ENCODE measurements at places on chromosomes 7 and 10. TPM values are rescaled to one million over a fixed set of nuclear protein-coding genes. Genes with fewer than 3 reads are reported as not detected.

The MRLN gene
- not detected for total RNA-seq

The VWA2 gene
- not detected for total RNA-seq

The HSPA12A gene
- 49.5 TPM for total RNA-seq

The ZC3HAV1L gene
- 14.5 TPM for total RNA-seq

The SNX10 gene
- total RNA-seq, result 33.7 TPM

The ODAD2 gene
- total RNA-seq, result 1.9 TPM

The HABP2 gene
- total RNA-seq, result not detected
